T47D (cell line): ENCODE measurements at places on chromosomes 5 and 9.

GRCh38 chr5:14757850-14758249 lies 93.3 kb downstream of the OTULIN start:
- DNase-seq = no peak

DNA sequence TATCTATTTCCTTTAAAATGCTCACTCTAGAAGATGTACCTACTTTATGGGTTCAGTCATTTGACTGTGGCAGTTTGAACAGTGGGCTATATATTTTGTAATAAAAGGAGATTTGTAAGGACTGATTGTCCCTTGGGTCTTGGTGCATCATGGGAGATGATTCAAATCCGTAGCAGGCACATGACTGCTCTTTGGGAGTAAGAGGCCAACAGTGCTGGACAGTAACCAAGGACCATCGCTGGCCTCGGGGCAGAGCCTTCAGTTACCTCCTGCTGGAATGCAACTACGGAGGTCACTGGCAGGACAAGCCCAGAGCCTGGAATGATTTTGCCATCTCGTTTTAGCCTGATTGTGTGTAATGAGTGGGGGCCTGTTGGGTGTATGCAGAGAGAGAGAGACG lies 7.0 kb upstream of the MAMDC2 start:
- DNase-seq = no peak

- DNase-seq = no peak
These were observed 241.2 kb downstream of the FAM114A2 start for GRCh38 chr5:153797484-153797883.

DNA sequence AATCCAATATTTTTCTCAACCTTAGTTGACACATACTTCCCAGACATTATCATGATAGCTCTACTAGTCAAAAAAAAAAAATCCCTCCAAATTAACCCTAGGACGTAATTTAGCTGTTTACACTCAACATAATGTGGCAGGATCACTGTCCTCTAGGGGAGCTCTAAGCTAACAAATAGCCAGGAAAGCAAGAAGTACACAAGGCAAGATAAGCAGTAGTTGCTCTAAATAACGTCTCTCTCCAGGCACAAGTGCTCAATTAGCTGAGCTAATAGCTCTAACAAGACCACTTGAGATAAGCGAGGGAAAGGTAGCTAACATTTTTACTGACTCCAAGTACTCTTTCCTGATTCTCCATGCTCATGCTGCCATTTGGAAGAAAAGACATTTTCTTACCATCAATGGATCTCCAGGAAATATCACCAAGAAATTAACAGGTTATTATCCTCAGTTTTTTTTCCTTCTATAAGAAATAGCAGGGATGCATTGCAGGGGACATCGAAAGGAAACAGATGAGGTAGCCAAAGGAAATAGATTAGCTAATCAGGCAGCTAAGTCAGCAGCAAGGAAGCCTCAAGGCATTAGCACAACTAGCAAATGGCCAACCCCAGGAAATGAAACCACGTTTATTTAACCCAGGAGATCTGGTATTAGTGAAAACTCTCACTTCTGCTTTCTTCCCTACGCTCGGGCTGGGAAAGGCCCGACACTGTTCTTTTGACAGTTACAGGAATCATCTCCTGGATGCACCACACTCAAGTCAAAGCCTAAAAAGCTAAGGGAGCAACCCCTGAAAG lies 614.1 kb downstream of the PTPRD start:
- peak; percentile 38 for DNase-seq

DNA sequence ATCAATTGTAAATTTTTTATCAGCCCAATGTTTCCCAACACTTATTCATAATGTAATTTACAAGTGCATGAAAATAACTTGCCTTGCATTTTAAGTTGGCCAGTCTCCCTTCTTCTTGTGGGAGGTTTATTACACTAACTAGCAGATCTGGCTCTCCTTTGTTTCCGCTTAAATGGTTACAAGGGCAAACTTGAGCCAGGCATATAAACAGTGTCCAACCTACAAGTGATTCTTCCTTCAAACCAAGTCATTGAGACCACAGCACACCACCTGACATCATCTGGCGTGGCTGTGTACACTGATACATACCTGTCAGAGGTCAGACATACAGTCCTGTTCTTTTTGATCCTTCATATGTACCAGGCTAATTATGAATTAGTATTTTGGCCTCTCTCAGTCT lies 80.1 kb downstream of the ALDH1A1 start:
- DNase-seq = no peak

GRCh38 chr5:124806373-124807077 lies 60.1 kb upstream of the ZNF608 start:
- DNase-seq = no peak

- DNase-seq = no peak
These were observed 8.7 kb upstream of the QRFP start for GRCh38 chr9:130905125-130905901.

DNA sequence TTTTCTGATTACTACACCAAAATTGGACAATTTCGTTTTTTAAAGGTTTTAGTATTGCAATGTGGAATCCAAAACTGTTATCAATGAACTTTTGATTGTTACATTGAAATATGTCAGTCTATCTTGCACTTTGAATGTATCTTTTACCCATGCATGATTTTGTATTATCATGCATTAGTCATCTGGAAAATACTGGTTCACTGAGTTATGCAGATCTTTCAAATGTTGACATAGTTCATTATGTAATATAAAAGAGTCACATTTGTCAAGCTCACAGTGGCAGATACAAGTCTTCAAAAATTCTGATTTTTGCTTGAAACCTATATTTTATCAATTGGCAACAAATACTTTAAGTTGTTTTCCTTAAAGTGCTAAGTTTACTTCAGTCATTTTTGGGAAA lies 85.2 kb downstream of the NR3C1 start:
- DNase-seq = no peak

GRCh38 chr9:87713278-87713987 lies 12.5 kb upstream of the CTSL start:
- no peak for DNase-seq

DNA sequence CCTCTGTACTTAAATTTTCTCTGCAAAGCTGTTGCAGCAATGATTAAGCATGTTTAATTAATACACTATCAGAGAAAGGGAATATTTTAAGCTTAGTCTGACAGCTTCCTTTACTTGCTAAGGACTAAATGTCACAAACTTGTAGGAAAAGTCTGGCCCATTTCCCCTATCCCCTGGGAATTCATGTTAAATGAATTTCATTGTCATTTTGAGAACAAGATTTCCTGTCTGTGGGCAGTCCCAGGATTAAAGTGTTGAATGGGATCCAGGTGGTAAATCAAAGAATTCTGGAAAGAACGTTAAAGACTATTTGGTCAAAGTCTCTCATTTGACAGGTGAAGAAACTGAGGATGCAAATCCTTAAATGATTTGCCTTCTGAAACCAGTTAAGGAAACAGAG lies 214.8 kb downstream of the MPDZ start:
- DNase-seq = peak; percentile 87

DNA sequence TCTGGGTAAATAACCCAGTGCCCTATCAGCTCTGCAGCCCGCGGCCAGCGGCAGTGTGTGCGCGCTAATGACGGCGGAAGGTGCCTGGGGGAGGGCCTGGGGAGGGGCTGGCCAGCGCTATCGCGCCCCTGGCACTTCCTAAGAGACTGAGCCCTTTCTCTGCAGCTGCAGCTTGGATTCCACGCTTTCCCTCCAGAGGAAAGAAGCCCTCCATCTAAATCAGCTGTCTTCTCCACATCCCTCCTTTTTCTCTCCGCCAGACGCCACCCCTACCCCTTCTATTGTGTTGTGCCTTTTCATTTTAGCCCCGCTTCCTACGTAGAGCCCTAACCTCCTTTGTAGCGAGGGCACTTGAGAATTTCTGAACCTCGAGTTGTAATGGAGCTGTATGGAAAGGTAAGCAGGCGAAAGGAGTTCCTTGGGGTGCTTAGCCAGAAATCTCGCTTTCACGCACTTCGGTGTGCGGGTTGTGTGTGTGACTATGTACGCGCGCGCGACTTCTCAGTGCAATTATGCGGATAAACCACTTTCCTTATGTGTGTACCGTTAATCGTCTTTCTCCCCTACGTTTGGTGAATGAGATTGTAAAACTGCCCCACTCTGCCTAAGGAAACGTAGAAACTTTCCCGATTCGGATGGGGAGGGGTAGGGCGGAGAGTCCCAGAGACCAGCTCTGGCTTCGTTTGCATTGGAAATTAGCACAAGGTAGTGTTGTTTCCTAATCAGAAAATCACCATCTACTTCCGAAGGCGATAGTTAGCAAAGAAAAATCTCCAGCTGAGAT lies 664 bp upstream of the RAB3C start:
- DNase-seq = no peak

DNA sequence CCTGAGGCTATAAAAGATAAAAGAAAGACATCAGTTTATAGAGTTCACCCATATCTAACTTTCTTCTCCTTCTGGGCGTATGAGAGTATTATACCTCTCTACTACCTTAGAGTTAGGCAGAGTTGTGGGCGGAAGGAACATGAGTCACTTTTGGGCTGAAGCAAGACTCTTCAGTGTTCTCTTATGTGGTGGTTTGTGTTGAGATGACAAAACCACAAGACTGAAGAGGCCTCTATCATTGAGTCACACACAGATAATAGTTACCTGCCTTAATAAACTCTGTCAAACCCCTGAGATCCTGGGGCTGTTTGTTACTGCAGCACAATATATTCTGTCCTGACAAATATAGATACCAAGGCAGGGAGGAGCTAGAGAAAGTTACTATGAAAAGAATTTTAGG lies 184.2 kb downstream of the EFNA5 start:
- DNase-seq = no peak

GRCh38 chr5:50583621-50584020 lies 82.8 kb upstream of the PARP8 start:
- DNase-seq = no peak

- no peak for DNase-seq
These were observed 260.3 kb upstream of the RPS23 start for GRCh38 chr5:82538339-82539034.

GRCh38 chr5:172600571-172600970 lies 40.5 kb upstream of the NEURL1B start:
- DNase-seq = no peak

DNA sequence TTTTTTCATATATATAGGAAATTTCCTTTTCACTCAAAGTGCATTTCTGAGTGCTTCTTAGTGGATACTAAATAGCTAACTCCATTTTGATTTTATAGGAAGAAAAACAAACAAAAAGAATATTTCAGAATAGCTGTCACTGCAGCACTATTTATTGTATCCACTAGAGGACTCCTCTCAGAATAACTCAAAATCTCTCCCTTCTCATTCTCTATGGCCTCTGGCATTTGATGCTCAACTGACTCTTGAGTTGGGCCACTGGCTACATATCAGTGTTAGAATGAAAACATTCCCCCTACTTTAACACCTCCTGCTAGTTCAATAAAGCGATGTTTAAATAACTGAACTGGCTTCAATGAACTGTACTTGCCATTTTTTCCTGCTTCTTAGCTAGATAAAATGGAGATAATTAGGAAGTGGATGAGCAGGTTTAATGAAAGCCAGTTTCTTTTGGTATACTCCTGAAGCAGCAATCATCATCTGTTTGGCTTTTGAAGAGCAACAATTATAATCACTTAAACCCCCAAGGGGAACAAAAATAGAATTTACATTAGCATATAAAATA lies 16.6 kb upstream of the ELAVL2 start:
- DNase-seq = peak; percentile 22

GRCh38 chr9:112157961-112158360 lies 17.1 kb downstream of the SUSD1 start:
- no peak for DNase-seq

DNA sequence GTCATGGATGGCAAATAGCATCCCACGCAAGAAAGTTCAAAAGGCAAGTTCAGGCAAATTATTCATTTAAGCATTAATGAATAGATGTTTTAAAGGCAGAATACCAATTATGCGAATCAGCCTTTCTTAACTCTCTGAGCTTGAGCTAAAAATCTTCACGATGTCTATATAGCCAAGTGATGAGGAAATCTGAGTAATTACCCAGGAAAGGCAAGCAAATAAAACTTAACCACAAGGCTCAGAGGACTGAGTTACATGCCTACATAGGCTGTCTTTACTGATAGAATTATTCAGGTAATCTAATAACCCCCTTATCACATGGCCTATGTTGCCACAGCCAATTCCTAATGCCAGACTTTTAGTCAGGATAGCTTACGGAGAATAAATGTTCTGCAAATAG lies 120.8 kb upstream of the MTAP start:
- DNase-seq = no peak

GRCh38 chr5:142404046-142404477 lies 79.2 kb upstream of the SPRY4 start:
- no peak for DNase-seq

GRCh38 chr9:94783102-94783682 lies 56.7 kb downstream of the AOPEP start:
- peak; percentile 99 for DNase-seq

DNA sequence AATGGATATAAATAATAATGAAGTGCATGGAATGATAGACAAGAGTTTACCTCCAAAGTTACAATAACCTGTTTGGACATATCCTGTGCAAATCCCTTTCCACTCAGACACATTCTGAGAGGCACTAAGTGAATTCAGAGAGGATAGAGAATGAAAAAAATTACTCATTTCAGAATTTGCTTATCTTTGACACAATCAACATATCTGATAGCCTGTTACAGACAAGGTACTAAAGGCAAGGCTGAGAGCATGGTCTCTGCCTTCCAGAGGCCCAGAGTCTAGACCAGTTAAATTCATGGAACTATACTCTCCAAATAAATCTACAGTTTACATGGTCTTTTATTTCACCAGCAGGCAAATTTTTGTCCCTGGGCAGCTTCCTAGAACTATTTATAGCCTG lies 371.8 kb upstream of the PTGER4 start:
- DNase-seq = no peak
